ENCODE measurements at places on chromosomes 4 and X. TPM values are rescaled to one million over a fixed set of nuclear protein-coding genes. Genes with fewer than 3 reads are reported as not detected.

Gene CYLC1
- not detected for total RNA-seq

Gene CFI
- 1.0 TPM for total RNA-seq

Gene SHOX
- total RNA-seq = 0.02 TPM

Gene ZXDB
- total RNA-seq = 10.3 TPM

Gene DCTD
- 76.1 TPM for total RNA-seq

Gene JADE3
- total RNA-seq = 11.3 TPM

Gene HAND2
- 0.55 TPM for total RNA-seq

Gene GLRA3
- total RNA-seq = 0.05 TPM

Gene RHOH
- 0.20 TPM for total RNA-seq

Gene XAGE1A
- total RNA-seq = 21.1 TPM

Gene CFAP99
- 0.13 TPM for total RNA-seq

Gene PAGE2
- not detected for total RNA-seq

Gene SYTL4
- 2.3 TPM for total RNA-seq

Gene DKK2
- not detected for total RNA-seq

Gene CXCL13
- total RNA-seq = not detected

Gene ZNF718
- 0.56 TPM for total RNA-seq

Gene ASMT
- total RNA-seq = 0.19 TPM

Gene RS1
- total RNA-seq = not detected

Gene GC
- not detected for total RNA-seq

Gene SPANXN2
- total RNA-seq = not detected
